Activated CD4-positive, alpha-beta T cell treated with anti-CD3 and anti-CD28 coated beads for 48 hours (primary cell): ENCODE measurements at places on chromosomes 3 and 15.

- DNase-seq, result no peak
Measured at GRCh38 chr15:29749365-29750086, 72.7 kb downstream of the TJP1 start.

GRCh38 chr3:196179380-196180308 lies 31.6 kb downstream of the ZDHHC19 start:
- DNase-seq, result peak; percentile 89

GRCh38 chr15:83278191-83278590 lies 6.3 kb downstream of the BNC1 start:
- no peak for DNase-seq

DNA sequence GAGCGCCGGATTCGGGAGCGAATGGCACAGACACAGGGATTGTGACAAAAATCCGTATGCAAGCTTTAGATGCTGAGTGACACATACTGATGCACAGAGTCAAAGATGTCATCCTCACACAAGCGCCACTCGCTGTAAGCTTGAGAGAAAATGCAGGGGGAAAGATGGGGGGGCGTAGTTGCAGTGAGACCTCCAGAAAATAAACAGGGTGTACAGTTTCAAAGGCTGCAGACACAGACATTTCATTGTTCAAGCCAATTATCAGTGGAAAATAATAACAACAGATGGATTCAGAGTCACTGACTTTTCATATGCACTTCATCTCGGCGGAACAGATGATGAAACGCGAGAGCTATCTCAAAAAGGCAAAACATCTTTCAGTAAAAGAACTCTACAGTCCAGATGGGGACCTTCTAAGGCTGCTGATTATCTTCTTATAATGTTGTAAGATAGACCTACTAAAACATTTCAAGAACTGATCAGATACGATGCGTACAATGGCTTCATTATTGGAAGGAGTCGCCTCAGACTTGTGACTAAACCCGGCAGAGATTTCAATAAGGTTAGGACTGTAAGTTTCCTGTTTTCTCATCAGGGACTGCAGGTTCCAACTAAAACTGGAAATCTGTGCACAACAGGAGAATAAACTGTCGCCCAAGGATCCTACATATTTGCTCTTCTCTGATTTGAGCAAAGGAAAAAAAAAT lies 275.4 kb downstream of the FOXP1 start:
- DNase-seq, result no peak

- DNase-seq, result no peak
Measured at GRCh38 chr3:123562547-123562946, 22.3 kb downstream of the HACD2 start.
